ENCODE measurements at places on chromosomes 4 and X.

DNA sequence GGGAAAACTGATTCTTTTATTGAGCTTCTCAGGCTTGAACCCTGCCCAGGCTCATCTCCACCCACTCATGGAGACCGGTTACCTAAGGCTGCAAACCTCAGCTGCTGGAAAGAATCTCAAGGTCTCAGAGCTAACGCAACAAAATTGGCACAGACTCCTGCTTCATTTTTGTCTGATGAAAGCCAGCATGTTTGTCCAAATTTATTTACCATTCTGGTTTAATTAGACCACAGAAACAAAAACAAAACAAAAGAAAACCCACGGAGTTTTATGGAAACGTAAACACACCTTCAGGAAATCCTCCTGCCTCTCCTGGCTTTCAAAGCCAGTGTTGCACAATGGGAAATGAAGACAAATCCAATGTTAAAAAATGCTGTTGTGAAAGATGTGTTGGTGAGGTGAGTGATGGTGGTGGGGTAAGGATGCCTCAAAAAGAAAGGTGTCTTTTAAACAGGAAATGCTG is 56.4 kb upstream of the PDLIM3 start:
- no peak for DNase-seq

DNA sequence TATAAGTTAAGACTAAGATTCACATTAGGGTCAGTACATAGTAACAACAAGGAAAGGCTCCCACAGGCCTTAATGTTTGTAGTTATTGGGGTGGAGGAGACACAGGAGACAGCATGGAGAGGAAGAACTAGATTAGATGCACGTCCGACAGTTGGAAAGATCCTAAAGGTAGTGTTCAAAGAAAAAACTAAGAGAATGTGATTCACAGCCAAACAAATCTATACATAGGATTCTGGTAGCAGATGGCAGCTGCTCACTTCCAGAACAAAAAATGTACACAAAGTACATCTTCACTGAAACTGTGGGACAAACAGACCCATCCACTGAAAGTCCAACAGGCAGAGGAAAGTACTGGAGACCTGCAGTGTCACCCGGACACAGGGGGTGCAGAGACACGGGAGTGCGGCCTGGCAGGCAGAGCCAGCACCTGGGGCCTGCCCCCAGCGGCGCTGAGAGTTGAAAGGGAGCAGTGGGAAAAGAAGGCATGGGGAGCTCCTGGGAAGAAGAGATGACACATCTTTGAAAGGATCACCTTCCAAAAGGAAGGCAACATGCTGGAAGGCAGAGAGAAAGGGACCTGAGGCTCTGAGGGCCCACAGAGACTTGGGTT is 40.0 kb downstream of the NELFA start:
- no peak for DNase-seq

DNA sequence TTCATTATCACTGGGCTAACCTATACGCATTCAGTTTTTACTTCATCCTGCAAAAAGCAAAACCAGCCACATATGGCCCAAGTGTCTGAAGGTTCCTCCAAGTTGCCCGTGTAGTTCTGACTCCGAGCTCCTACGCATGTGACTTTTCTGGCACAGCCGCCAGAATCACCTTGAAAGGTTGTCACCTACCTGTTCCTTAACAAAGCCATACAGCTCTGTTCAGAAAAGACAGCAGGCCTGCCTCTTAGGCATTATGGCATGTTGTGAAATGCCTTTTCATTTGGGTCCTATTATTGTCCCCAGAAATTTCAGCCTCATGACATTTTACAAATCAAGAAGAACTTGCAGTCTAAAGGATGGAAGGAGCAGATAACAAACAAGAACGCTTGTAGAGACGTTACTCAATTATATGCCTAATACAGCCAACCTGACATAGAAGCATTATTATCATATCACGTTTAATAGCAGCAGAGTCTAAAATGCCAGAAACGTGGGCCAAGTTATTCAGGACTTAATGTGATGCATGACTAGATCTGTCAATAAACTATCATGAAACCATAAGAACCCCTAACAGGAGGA is 118.5 kb downstream of the RBM47 start:
- DNase-seq = no peak

- DNase-seq = no peak
Observed at GRCh38 chr4:7310451-7310850, 118.1 kb downstream of the SORCS2 start.

DNA sequence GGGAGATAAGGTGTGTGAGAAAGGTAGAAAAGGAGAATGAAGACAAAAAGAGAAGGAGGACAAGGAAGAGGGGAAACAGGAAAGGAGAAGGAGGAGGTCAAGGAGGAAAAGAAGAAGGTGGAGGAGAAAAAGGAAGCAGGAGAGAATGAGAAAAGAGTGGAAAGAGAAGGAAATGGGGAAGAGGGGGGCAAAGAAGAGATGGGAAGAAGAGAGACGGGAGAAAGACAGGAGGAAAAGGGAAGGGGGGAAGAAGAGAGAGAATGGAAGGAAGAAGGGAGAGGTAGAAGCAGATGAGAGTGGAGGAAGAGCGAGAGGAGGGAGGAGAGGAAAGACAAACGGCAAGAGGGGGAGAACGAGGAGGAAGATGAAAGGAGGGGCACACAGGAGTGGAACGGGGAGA is 4.1 kb downstream of the GATA1 start:
- DNase-seq = no peak

GRCh38 chrX:426881-427280 is 40.2 kb upstream of the PPP2R3B start:
- no peak for DNase-seq

GRCh38 chrX:131783555-131784308 is 239.4 kb upstream of the STK26 start:
- DNase-seq = no peak

GRCh38 chr4:82293304-82293703 is 80.5 kb downstream of the HNRNPD start:
- no peak for DNase-seq

DNA sequence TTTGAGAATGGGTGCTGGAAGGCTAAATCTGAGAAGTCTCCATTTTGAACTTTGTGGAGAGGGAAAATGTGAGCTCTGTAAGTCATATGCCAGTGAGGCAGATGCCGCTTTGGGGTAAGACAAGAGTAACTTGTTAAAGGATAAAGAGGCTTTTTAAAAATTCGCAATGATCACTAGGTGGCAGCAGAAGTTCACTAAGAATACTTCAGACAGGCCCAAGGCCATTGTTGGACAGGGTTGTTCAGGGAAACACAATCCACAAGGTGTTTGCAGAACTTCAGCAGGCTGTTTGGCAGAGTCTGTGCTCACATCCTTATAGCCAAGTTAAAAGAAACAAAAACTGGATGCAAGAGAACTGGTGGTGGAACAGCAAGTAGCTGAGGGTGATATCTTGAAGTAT is 13.7 kb upstream of the PIGA start:
- no peak for DNase-seq

GRCh38 chr4:154642373-154643009 is 30.0 kb upstream of the FGG start:
- DNase-seq = no peak

DNA sequence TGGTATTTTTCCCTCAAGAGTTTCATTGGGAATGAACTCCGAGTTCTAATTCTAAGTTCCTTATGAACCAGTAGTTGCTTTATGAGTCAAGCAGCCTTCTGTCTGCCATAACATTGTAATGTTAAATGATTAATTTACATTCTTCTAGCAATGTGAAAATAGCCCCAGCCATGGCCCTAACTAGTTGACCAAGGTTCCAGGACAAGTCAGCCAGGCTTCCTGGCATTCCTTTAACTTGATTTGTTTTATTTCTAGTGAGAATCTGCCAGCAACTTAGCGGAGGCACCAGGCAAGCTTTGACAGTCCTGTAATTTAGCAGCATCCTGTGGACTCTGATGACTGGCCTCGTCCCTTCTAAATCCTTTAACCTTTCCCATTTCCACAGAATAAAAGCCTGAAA is 69.0 kb downstream of the GLRA2 start:
- no peak for DNase-seq

DNA sequence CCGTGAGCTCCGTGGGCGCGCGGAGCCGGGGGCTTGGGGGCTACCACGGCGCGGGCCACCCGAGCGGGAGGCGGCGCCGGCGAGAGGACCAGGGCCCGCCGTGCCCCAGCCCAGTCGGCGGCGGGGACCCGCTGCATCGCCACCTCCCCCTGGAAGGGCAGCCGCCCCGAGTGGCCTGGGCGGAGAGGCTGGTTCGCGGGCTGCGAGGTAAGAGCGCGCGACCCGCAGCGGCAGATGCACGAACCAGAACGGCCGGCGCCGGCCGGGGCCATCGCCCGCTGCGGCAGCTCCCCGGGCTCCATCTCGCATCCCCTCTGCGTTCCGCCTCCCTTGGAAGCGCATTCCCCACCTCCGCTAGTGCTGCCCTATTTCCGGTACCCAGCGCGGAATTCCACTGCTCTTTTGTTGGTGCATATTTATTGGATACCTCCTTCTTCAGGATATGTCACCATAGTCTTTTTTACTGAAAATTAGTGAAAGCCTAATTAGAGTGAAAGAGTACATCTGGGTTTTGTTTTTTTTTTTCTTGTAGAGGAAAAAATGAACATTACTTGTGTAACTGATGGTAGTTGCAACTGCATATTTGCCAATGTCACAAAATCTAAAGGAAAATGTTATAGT is 797 bp downstream of the PKD2 start:
- no peak for DNase-seq

GRCh38 chr4:2825740-2826139 is 17.9 kb upstream of the ADD1 start:
- no peak for DNase-seq
